Transverse colon (tissue), 4 donors: ENCODE measurements at places on chromosomes 6 and 20. TPM values are rescaled to one million over a fixed set of nuclear protein-coding genes. Genes with fewer than 3 reads are reported as not detected.

The FRK gene
- 13.5 TPM for total RNA-seq

The CCDC170 gene
- total RNA-seq = 6.2 TPM

The RIPPLY2 gene
- not detected for total RNA-seq

The C2 gene
- total RNA-seq = 9.4 TPM

The SLC2A10 gene
- 18.1 TPM for total RNA-seq

The PI16 gene
- 0.60 TPM for total RNA-seq

The PDYN gene
- total RNA-seq = not detected

The PNRC1 gene
- 175 TPM for total RNA-seq

The HTR1E gene
- not detected for total RNA-seq

The EYS gene
- 0.41 TPM for total RNA-seq

The DOK5 gene
- not detected for total RNA-seq

The OR12D3 gene
- not detected for total RNA-seq

The SALL4 gene
- total RNA-seq = not detected

The ABHD12 gene
- total RNA-seq = 79.3 TPM

The MTG2 gene
- total RNA-seq = 58.0 TPM

The HRH3 gene
- total RNA-seq = not detected

The SSTR4 gene
- total RNA-seq = not detected

The VNN1 gene
- 0.75 TPM for total RNA-seq

The HLA-DQA2 gene
- 2.7 TPM for total RNA-seq

The EYA2 gene
- total RNA-seq = 17.5 TPM

The NTSR1 gene
- total RNA-seq = 6.7 TPM

The EMILIN3 gene
- 0.68 TPM for total RNA-seq

The MUC21 gene
- not detected for total RNA-seq

The SLC35F1 gene
- total RNA-seq = 0.37 TPM

The LGSN gene
- total RNA-seq = not detected

The RPS21 gene
- 585 TPM for total RNA-seq

The PPP1R14C gene
- total RNA-seq = 64.5 TPM

The GINM1 gene
- total RNA-seq = 40.8 TPM

The MLIP gene
- total RNA-seq = not detected

The CD24 gene
- total RNA-seq = 2,167 TPM

The SLA2 gene
- total RNA-seq = not detected

The FOXC1 gene
- total RNA-seq = 0.79 TPM

The PRR18 gene
- total RNA-seq = not detected

The NMBR gene
- total RNA-seq = not detected

The KIF25 gene
- not detected for total RNA-seq

The PSORS1C1 gene
- 9.7 TPM for total RNA-seq

The TRIM38 gene
- total RNA-seq = 14.4 TPM

The PSORS1C2 gene
- total RNA-seq = not detected

The SPDEF gene
- 28.3 TPM for total RNA-seq

The NOTCH4 gene
- 13.1 TPM for total RNA-seq

The ZNF334 gene
- total RNA-seq = 3.0 TPM

The IRF4 gene
- 6.8 TPM for total RNA-seq

The PNISR gene
- 214 TPM for total RNA-seq

The PACRG gene
- total RNA-seq = 1.4 TPM

The KHDRBS2 gene
- total RNA-seq = 3.0 TPM

The SNPH gene
- 2.2 TPM for total RNA-seq

The FRS3 gene
- total RNA-seq = 2.8 TPM

The TULP1 gene
- total RNA-seq = not detected

The SLC44A4 gene
- 149 TPM for total RNA-seq

The GSTA5 gene
- total RNA-seq = not detected

The ETV7 gene
- total RNA-seq = 4.2 TPM

The SLC22A7 gene
- total RNA-seq = not detected

The RBPJL gene
- not detected for total RNA-seq

The TMEM74B gene
- 0.96 TPM for total RNA-seq

The OR2W1 gene
- not detected for total RNA-seq

The ECHDC1 gene
- 62.1 TPM for total RNA-seq

The IYD gene
- 16.7 TPM for total RNA-seq
